ENCODE measurements at places on chromosomes 1 and 21.

DNA sequence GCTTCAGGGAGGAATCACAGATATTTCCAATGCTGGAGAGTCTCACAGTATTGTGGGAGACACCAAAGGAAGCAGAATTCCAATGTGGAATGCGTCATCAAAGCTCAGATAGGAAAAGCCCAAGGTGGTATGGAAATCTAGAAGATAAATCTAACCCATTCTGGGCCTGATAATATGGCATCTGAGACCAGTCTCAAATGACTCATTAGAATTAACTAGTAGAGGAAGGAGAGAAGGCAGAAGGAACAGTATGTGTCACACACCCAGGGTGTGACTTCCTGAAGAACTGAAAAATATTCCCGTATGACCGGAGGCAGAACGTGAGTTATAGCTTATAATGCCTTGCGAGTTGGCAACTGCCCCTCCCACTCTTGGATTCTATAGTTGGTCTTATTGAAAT lies 499.2 kb downstream of the PLPP3 start:
- DNase-seq, result no peak

DNA sequence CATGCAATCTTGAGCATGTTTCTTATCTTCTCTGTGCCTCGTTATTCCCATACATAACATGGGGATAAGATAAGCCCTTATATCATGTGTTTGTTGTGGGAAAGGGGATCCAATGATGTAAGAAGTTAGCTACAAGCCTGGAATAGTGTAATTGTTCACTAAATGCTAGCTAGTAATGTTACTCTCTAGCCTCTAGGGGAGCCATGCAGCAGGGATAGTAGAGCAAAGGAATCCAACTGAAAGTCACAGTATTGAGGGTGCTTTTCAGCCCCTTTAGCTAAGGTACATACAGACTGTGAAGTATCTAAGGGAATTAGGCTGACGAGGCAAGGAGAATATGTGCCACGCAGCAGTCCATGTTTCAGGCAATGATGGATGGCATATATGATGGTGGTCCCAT lies 46.9 kb downstream of the IL23R start:
- no peak for DNase-seq

GRCh38 chr1:28046716-28047115 lies 41.7 kb downstream of the EYA3 start:
- DNase-seq, result no peak

DNA sequence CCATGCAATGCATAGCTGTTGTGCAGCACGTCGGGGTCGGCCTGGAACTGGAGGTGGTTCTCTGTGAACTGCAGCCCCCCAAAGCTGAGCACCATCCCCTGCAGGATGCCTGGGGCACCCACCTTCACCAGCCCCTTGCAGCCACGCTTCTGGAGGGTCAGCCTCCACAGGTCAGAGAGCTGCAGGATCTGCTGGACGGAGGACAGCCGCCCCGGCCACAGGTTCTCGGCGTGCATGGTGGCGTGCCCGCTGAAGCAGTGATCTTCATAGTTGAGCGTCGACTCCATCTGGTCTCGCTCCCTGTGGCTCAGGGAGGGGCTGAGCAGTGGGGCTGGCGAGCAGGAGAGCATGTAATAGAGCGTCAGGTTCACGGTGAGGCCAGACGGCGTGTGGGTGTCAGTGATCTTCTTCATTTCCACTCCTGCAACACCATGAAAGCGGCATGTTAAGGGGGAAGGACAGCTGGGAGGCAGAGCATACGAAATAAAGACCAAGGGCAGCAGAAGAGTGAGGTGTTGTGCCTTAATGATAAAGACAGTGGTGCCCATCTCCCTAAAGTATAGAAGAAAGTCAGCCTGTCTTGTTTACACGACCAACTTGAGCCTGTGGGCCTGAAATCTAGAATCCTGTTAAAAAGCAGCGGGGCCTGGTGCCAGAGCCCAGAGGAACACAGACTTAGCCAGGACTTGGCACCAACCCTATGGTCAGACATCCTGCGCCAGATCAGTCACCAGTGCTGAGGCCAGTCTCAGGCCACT lies 3.0 kb downstream of the KIAA2013 start:
- DNase-seq, result no peak

GRCh38 chr1:42122408-42122807 lies 30.8 kb upstream of the GUCA2B start:
- no peak for DNase-seq

DNA sequence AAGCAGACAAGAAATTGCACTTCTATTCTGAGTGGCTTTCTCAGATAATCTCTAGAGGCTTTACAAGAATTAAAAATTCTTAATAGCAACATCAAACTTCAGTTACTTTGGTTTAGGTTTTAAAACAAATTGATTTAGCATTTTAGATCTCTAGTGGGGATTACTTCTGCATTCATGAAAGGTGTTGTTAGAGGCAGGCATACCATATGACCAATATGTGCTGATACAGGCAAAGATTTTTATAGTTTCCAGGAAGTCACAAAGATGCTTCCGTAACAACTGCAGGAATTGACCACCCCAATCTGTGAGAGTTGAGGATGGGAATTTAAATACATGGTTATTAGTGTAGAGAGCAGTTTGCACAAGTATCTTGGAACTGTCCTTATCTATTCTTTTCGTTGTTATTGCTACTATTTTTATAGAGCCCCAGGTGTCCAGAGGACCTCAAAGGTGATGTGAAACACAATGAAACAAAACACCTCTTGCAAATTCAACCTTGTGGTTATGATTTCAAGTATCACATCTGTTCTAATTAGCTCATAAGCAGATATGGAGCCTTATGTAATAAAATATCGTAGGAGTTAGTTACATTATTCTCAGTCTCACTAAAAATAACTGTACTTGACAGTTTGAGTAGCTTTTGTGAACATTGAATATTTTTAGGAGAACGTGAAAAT lies 512.7 kb upstream of the ADGRL4 start:
- no peak for DNase-seq

DNA sequence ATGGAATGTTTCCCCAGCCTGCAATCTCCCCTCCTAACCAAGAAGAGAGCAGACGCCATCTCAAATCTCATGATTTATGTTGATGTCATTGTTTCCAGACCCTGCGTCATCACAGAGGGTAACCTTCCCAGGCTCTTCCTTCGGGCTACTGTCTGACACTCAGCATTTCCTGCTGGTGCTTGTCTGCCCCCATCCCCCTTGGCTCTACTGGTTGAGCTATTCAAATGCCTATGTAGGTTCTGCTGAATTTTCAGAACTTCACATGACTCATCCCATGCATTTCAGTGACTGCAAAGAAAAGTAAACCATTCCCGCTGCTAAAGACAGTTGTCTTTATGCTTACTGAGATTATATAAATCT lies 24.8 kb upstream of the ITPKB start:
- DNase-seq, result no peak

GRCh38 chr1:25905680-25906643 lies at the start of gene STMN1:
TSS of gene STMN1 (minus strand) at chr1:25906419. CDS start at chr1:25904676, 1,743 bp downstream.
- DNase-seq, result peak; percentile 63

DNA sequence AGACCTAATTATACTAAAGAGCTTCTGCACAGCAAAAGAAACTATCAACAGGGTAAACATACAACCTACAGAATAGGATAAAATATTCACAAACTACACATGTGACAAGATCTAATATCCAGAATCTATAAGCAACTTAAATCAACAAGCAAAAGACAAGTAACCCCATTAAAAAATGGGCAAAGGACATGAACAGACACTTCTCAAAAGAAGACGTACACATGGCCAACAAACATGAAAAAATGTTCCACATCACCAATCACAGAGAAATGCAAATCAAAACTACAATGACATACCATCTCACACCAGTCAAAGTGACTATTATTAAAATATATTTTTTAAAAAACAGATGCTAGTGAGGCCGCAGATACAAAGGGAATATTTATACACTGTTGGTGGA lies 99.8 kb downstream of the FAF1 start:
- no peak for DNase-seq

DNA sequence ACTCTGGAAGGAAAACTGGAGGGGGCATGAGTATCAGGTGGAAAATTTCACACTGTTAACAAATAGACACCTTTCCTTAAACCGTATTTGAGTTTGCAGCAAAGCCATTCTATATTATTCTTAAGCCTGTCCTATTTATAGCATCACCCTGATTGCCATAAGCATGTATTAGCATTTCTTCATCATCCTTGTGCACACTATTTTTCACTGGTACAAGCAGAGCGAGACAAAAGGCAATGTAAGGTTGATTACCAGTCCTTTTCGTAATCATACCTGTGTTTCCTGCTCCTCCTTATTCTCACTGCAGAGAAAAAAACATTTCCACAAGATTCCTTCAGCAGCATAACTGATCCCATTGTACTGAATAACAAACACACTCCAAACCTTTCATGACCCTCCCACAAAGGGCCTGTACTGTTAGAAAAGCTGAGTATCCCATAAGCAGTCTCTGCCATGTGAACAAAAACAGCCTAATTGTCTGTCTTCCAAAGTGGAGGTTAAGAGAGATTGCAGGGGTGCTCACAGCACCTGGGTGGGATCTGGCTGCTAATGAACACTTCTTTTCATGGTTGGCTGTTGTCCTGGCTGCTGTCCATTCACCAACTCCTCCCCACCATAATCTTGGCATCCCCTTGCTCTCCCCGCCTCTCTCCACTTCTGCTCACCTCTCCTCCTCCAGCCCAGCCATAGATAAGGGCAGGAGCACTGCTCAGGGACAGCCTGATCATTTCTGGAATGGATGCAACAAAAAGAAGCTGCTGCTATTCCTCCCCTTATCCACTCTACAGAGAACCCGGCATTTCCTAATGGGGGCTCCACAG lies 30.4 kb downstream of the VTCN1 start:
- DNase-seq, result no peak

- no peak for DNase-seq
Observed at GRCh38 chr1:228768355-228769000, 33.2 kb downstream of the RHOU start.

GRCh38 chr1:161324020-161324419 lies 9.8 kb downstream of the SDHC start:
- DNase-seq, result no peak

DNA sequence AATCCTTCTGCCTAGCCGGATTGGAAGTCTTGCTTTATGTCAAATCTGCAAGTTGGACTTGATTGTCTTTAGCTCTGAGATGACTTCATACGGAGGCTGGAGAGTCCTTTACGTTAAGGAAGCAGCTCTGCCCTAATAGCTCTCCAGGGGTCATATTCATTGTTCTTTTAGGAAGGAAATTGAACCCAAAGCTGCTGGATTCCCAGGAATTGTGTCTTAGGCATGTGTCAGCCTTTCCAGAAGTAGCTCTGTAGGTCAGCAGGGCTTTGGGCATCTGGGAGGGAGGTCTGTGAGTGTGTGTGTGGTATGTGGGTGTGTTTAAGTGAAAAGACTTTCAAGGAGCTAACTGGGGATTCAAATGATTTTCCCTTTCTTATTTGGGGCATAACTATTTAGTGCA lies 82.4 kb downstream of the ABCA4 start:
- DNase-seq, result no peak

DNA sequence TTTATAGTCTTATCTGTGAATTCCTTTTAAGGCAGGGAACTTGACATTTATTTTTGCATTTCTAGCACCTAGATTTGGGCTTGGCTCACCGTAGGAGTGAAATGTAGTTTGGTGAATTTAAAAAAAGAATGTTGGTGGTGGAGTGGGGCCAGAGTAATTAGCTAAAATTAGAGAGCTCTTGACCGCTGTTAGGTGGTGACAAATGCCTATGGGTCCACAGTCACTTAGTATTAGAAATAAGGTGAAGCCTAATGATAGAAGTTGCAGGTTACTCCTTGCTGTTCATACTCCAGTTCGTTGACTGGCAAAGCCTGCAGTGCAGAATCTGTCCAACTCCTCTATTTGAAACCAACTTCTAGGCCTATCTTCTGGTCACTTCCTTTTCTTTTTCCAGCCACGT lies 318.8 kb upstream of the NRIP1 start:
- DNase-seq, result no peak

DNA sequence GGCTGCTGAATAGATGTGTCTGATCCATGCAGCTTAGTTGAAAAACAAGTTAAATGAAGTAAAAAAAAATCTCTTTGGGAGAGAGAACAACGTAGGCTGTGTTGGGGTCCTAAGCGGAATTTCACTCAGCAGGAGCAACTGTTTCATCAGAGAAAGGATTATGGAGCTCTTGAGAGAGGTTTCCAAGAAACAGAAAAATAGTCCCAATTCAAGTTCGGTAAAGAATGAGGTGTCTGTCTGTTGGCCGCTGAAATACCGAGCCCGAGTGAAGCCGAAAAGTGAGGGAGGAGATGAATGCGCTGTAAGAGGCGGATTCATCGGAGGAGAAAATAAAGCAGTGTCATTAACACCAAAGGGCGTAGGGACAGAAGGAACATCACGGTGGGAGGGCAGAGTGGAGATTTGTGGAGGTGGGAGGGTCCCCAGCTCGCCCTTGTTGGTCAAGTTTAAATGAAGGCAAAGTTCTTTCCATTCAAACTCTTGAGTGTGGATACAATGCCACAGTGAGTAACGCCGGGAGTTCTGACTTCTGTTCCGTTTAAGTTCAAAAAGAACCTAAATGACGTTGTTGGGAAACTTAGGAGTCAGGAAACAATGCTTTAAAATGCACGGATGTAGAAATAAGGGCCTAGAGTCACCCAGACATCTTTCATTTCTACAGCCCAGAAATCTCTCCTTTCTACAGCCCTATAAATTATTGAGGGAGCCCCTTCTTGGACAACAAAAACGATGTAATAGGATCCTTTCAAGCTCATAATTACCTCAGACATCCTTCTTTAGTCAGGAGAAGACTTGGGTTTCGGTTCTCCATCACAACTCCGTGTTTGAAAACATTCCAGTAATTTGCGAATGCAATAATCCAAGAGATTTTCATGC lies 15.6 kb upstream of the SLC45A1 start:
- DNase-seq, result no peak

DNA sequence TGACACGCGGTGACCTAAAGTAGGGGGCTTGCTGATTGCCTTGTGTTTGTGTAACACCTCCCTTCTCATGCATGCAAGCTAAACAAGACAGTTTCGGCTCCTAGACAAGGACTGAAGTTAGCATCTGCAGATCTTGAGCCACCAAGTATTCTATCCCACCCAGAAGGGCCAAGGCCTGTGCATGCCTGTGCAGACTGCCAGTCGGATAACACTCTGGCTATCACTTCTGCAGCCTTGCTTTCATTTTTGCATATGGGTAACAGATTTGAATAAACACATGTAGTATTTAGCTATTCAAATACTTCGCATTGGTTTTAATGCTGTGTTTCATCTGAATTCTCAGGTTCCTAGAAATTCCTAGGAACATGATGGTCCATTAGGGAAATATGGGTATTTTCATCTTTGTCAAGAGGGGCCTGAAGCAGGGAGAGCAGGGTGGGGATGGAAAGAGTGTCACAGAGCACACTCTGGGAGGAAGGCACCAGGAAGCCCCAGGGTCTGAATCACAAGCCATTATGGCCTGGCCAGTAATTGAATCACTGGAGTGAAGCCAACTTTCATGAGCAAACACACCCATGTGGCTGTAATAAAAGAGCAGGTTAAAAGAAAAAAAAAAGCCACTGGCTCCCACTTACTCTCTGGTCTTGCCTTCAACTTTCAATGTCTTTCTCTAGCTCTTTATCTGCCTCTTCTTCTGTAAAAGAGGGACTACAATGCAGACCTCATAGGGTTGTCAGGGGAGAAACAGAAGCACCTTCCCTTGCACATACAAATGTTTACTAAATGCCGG lies 28.3 kb downstream of the GADD45A start:
- DNase-seq, result no peak

- no peak for DNase-seq
Observed at GRCh38 chr1:91507328-91507727, 6.7 kb downstream of the CDC7 start.

GRCh38 chr1:99315305-99315704 lies 51.0 kb downstream of the PLPPR4 start:
- no peak for DNase-seq
